ENCODE measurements at places on chromosomes 12 and 14.

DNA sequence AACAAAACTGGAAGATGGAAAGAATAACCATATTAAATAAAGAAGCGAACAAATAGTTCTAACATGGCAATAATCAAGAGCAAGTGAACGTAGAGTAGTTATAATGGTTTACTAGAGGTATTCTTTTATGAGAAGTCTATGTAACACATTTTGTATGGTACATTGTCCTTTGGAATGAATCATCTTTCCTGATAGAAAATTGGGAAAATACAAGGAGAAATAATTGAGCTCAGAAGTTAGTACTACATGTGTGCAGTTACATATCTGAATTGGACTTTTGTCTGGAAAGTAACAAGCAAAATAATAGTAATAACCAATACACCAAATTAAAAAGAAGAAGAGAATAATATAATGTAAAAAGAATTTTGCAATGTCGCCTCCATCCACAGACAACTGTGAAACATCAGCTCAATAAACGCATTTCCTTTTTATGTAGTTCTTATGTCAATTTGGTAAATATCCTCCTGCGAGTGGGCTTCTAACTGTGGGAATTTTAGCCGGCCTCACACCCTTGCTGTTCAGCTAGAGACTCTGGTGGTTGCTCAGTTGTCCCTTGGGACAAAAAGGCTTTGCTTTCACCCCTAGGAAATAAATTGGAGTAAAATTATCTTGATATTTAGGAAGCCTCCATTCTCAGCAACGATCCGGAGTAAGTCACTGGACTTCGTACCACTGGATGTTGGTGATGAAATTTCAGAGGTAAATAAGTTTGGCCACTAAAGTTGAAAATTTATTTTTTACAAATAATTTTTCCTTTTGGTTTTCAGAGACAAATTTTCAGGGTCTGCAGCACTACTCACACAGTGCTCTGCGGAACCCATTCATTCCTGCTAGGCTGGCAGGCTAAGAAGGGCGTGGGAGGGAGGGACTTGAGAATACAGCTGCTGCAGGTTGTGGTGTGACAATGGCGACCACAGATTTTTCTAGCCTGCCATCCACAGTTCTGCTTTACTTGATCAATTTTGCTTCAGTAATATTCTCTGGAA lies 1.1 kb upstream of the TUBA1A start:
- no peak for DNase-seq

- DNase-seq = no peak
These were observed 15.8 kb downstream of the KRT71 start for GRCh38 chr12:52537101-52537500.

DNA sequence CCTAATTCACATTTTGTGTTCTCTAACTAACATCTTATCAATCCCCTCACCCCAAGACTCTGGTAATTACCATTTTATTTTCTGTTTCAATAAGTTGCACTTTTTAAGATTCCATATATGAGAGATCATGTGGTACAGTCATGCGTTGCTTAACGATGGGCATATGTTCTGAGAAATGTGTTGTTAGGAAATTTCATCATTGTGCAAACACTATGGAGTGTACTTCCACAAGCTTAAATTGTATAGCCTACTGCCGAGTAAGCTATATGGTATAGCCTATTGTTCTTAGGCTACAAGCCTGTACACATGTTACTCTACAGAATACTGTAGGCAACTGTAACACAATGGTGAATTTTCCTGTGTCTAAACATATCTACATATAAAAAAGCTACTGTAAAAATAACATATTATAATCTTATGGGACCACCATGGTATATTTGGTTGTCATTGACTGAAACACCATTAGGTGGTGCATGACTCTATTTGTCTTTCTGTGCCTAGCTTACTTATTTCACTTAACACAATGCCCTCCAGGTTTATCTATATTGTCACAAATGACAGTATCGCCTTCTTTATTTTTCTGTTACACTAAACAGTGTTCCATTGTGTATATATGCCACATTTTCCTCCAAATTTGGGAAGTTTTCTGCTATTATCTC lies 473.4 kb upstream of the LMO3 start:
- no peak for DNase-seq

DNA sequence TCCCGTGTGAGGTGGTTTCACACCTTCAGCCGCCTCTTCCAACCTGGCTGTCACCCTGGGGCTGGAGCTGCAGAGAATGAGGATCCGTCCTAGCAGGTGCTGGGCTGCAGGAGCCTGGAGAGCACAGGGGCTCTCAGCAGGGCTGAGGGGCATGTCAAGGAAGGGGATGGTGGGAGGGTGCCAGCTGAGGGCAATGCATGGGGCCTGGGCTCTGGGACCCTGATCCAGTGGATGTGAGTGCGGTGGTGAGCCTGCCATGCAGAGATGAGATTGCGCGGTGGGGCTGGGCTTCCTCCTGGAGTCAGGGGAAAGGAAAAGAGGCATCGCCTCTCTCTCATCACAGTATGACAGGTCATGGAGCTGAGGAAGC lies 31.5 kb downstream of the ANAPC7 start:
- no peak for DNase-seq

DNA sequence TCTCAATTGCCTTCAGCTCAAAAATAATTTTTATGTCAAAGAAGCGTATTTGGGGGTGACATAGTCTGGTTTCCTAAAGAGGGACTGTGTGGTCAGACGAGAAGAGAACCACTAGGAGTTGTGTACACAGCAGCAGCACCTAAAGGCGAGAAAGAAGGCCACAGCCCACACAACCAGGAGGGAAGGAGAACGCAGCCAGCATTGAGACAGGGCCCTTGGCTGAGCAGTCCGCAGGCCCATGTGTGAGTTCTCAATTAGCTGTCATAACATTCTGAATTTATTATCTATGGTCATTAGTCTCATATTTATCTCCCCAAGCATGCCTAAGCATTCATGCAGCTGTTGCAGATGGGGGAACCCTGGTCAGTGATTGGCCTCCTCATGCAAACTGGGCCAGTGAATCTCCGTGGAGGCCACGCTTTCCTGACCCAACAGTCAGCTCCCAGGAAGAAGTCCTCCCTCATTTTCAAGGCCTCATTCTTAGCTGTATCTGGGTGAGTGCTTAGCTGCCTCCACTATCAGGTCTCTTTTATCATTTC lies 81.2 kb upstream of the ATF7IP start:
- DNase-seq = no peak

GRCh38 chr12:127430401-127430800 lies 836.6 kb upstream of the TMEM132C start:
- DNase-seq = no peak

GRCh38 chr12:20274008-20274407 lies 94.3 kb upstream of the PDE3A start:
- no peak for DNase-seq

- no peak for DNase-seq
These were observed 22.4 kb downstream of the PROX2 start for GRCh38 chr14:74853581-74853980.

DNA sequence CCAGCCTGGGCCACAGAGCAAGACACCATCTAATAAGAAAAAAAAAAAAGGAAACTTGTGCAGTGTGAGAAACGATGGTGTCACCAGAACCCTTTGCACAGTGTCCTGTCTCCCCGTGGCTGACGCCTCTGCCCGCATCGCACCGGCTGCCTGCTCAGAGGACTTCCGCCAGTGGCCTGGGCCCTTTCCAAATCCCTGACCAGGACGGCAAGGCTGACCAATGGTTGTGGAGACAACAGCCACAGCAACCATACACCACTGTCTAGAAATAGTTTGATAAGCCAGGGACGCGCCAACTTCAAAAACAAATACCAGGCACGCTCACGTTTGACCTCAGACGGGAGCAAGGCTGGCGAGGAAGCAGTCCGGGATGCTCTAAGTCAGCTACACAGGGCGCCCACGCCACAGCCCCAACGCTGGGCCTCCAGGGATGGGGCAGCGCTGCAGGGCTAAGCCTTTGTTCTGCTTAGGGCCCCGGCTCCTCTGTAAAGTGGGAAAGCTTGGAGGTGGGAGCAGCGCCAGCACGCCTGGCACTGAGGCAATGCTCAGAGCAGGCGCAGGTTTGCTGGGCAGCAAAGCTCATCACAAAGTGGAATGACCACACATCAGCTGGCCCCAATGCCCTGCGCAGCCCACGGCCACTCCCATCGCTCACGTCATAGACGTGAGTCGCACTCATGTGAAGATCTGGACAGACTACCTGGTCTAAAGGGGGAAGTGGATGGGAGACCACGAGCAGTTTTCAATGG lies 12.5 kb downstream of the PGAM5 start:
- no peak for DNase-seq

DNA sequence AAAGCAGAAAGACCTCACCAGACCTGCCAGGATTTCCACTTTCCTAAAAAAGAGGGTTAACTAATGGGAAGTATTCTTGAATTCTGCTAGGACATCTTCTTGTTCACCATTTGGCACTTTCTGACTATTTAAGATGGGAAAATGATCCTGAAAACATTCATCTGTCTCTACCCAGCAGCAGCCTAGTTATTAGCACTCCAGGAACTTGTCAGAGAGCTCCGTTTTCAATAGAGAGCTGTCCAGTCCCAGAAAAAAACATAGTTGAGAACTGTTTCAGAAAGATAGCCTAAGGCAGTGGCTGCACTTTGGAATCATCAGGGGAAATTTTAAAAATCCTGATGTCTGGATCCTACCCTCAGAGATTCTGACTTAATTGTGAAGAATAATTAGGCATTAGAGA lies 22.1 kb upstream of the CEP83 start:
- DNase-seq = no peak

Data from stimulated activated CD4-positive, alpha-beta T cell treated with anti-CD3 and anti-CD28 coated beads, TNF-alpha, amount 100 ng/mL, for 48 hours (primary cell).